Activated CD8-positive, alpha-beta memory T cell treated with anti-CD3 and anti-CD28 coated beads, Interleukin-2, amount 10 ng/mL, durations not matched to agents 7 days and 5 days (primary cell): ENCODE measurements at places on chromosomes 16 and 17. TPM values are rescaled to one million over a fixed set of nuclear protein-coding genes. Genes with fewer than 3 reads are reported as not detected.

DNA sequence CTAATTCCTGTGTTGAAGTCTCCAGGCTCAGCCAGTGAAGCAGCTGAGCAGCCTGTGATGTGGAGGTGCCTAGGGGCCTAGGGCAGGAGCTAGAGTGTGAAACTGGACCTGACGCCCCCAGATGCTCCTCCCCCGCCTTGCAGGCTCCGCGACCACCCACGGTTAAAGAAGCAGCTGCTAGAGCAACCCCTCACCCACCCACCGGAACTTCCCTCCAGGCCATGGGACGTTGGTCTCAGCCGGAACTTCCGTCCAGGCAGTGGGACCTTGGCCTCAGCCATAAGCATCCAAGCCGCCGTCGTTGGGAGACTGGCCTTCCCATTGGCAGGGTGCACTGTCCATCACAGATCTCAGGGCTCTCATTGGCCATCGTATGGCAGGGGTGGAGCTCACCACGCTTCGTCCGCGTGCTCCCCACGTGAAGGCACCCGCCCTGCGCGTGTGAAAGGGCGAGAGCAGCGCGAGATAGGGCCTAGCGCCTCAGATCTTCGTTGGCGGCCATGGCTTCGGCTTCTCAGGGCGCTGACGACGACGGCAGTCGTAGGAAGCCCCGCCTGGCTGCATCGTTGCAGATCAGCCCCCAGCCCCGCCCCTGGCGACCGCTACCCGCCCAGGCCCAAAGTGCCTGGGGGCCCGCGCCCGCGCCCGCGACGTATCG lies at the start of gene ADAD2:
ADAD2 (plus strand) TSS at position 427 of the 658 bp plus-strand sequence; CDS start at position 501, 74 bp downstream.
- DNase-seq, result no peak

DNA sequence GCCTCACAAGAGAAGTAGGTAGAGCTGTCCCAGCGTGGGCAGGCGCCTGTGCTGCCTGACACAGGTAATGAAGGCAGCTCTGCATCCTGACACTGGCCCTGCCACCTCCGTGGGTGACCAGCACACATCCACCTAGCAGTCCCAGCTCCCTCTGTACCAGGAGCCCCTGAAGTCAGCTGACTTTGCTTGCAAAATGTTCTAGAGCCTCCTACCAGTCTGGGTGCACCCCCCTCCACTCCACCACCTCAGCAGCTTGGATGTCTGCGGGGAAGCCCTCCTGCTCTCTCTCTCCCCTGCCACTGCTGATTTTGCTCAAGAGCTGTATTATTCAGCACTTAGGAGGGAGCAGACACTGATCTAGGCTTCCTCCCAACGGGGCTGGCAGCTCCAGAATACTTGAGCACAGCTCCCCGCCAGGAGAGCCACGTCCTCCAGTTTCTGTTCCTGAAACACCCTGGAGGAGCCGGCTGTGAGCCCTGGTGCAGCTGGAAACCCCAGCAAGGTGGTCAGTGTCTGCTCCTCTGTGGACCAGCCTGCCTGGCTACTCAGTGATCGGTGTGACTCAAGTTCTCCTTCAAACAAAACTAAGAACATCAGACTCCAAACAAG lies 1.0 kb downstream of the RNF166 start:
- peak; percentile 61 for DNase-seq

GRCh38 chr16:55436587-55436986 lies 42.4 kb upstream of the MMP2 start:
- no peak for DNase-seq

DNA sequence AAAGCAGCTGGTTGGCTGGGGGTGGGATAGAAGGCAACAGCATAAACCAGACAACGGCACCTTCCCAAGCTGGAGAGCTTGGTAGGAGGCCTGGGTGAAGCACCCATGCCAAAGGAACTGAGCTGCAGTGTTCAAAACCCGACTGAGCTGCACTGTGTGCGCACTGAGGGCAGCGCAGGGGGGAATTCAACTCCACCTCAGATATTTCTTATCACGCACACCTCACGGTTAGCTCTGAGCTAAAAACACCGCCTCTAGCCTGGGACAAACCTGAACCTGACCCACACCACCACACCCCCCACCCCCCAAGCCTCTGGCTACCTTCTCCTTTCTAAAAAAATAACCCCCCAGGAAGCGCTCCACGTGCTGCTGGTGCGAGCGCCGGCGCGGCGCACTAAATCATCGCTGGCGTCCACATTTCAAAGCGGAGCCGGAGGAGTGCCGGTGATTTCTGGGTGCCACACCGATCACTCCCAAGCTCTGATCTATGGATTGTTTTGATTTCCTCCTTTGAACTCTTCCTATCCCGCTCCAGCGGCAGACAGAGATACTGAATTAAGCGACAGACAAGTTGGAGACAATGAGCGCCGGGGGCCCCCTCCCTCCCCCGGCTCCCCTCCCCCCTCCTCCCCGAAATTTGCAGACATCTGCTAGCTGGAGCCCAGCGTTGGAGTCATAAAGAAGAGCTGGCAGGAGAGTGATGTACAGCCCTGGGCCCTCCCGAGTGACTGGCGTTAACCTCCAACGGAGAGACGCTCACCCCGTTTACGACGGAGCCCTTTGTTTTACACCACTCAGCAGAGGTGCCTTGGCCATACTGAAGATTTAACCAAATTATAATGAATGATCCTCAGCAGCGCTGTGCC lies 85.0 kb downstream of the NOG start:
- no peak for DNase-seq

DNA sequence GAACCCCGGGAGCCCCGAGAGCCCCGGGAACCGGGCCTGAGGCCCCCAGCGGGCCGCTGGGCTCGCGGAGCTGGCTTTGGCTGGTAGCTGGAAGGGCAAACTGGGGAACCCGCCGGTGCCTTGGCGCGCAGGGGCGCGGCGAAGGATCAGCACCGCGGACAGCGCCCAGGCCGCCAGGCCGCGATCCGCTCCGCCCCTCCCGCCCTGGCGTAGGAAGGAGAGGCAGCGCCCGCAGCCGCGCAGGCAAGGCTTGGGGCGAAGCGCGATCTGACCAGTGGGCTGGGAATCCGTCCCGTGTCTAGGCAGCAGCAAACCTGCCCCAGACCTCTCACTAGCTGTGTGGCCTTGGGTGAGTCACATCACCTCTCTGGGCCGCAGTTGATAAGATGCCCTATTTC lies 331 bp upstream of the CCDC92B start:
- DNase-seq, result peak; percentile 74

DNA sequence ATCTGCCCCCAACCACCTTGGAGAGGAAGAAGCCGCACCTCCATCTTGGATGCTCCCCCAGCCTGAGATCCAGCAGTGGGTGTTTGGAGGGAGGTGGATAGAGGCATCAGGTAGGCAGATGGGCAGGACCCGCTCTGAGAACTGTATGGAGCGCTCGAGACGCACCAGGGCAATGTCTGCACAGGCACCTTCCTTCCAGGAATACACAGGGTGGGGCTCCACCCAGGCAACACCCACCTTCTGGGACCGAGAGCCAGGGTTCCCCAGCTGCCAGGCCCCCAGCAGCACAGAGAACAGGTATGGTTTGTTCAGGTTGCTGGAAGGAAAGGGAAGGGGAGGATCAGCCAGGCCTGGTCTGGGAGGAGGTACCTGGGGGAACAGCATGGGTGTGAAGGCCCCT lies 2.4 kb downstream of the PRSS22 start:
- no peak for DNase-seq

GRCh38 chr17:29766796-29767327 lies 144.2 kb upstream of the CORO6 start:
- DNase-seq, result no peak

- DNase-seq, result no peak
Measured at GRCh38 chr17:76966486-76967181, 98.4 kb downstream of the MGAT5B start.

- no peak for DNase-seq
Measured at GRCh38 chr17:76247304-76247703, 7.0 kb upstream of the RNF157 start.

DNA sequence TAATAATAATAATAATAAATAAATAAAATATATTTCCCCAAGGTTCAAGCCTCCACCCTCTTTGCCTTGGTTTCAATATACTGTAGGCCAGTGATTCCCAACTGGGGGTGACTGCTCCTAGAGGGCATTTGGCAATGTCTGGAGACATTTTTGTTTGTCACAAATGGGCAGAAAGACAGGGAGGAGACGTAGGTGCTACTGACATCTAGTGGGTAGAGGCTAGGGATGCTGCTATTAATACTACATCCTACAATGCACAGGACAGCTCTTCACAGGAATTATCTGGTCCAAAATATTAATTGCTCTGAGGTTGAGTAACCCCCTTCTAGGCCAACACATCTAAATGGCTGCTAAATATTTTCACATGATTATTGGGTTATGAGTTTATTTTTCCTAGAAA lies 12.8 kb upstream of the PRR14 start:
- peak; percentile 46 for DNase-seq

DNA sequence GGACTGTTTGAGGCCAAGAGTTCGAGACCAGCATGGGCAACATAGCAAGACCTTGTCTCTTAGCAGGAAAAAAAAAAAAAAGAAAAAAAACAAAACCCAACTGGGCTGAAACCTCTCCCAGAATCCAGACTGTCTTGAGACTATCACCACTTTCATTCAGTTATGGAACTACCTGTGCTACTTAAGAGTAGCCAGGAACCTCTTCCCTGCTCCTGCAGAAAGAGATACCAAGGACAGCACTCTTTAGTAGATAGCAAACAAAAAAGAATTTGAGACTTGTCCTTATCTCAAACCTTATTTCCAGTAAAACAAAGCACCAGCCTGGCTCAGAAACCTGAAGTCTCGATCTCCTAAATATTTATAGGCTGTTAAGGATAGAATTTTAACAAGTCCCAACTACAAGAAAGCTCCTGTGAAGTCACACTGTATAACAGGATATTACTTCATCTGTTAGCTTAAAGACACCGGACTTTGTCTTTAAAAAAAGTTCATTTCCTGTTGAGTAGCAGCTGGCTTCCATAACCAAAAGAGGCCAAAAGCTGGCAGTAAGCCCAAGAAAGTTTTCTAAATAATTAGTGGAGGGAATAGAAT lies 5.1 kb downstream of the CDR2 start:
- no peak for DNase-seq

GRCh38 chr16:1949507-1949906 lies 5.0 kb downstream of the RPL3L start:
- DNase-seq, result no peak

- DNase-seq, result no peak
Measured at GRCh38 chr17:58187063-58187462, 5.5 kb upstream of the EPX start.

GRCh38 chr16:48369765-48370164 lies 15.4 kb downstream of the SIAH1 start:
- no peak for DNase-seq

GRCh38 chr16:23092072-23092800 lies 57.0 kb downstream of the USP31 start:
- no peak for DNase-seq

DNA sequence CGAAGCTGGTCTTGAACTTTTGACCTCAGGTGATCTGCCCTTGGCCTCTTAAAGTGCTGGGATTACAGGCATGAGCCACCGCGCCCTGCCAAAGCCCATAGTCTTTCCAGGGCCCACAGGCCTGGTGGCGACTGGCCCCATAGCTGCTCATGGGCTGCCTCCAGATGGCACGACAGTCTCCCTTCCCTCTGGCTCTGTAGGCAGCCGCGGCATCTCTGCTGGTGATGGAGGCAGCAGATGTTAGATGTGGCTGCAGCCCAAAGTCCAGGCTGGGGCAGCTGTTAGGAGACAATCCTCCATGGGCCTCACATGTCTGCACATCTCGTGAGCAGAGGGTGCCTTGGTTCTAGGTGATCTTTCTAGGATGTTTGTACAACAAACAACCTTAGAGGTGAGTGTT lies 69.7 kb upstream of the DNAJA2 start:
- no peak for DNase-seq

GRCh38 chr17:36623281-36623680 lies 21.9 kb downstream of the MRM1 start:
- DNase-seq, result no peak

DNA sequence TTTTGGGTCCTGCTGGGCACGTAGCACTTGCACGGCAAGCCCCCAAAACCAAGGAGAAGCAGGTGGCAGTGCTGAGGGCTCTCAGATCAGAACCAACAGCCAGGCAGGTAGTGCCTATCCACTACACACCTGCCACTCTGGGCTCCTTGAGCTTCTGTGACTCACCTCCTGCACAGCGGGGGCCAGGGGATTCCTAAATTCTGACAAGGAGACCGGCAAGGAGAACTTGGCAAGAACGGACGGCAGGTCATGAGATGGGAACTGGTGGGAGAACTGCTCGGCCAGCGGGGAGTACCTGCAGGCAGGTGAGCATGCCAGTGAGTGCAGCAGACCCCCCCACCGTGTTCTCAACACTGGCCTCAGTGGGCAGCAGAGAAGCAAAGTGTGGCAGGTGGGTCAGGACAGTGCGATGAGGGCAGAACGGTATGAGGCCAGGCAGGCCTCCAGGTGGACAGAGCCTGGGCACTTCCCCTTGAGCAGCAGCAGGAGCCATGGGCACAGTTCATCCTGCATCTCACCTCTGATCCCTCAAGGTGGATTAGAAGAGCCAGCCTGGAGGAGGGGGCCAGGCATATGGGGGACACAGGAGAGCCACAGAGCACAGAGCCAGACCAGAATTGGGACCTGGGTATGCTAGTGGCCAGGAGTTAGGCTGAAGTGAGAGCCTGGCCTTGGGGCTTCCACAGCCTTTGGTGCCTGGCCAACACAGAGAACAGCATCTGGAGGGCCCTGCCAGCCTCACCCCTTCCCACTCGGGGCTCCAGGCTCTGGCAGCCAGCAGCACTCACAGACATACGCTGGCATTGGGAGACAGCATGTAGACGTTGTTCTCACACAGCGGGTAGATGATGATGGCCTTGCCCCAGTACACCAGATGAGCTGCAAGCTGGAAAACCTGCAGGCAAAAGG lies 14.7 kb downstream of the MPG start:
- DNase-seq, result no peak

DNA sequence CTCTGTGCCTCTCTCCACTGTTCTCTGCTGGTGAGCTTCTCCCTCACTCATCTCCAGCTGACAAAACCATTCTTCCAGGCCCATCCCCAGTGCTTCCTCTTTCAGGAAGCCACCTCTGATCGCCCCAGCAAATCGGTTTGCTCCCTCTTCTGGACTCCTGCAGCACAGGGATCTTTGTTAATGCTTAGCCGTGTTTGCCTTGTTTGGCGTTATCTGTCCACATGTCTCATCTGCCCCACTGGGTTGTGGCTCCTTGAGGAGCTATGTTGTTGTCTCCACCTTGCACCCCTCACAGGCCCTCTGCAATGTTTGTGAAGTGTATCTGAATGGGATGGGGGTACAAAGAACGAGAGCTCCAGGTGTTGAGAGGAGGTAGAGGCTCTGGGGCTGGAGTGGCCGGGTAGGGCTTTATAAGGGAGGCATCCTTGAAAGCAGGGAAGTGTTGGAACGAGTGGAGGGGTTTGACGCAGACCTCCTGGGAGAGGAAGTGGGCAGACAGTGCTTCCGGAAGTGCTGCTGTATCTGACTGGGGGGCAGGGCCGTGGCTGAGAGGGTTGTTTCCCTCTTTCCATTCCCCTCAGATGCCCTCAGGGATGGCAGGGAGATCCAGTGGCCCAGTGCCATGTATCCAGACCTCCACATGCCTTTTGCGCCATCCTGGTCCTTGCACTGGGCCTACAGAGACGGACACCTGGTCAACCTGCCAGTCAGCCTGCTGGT lies 27.8 kb downstream of the CASKIN2 start:
- DNase-seq, result peak; percentile 84

GRCh38 chr16:12356632-12357340 lies 380.3 kb downstream of the SNX29 start:
- no peak for DNase-seq

- DNase-seq, result no peak
Measured at GRCh38 chr16:5206331-5206990, 108.9 kb upstream of the EEF2KMT start.

The MMP2 gene
- total RNA-seq, result not detected

The MYH3 gene
- total RNA-seq, result 4.3 TPM

The PIGL gene
- total RNA-seq, result 37.6 TPM

The HLF gene
- total RNA-seq, result 2.6 TPM

The TBC1D28 gene
- total RNA-seq, result not detected

The PHOSPHO1 gene
- not detected for total RNA-seq

The CALB2 gene
- total RNA-seq, result not detected

The TBC1D3C gene
- not detected for total RNA-seq

The TP53TG3C gene
- not detected for total RNA-seq
